BJ (cell line): ENCODE measurements at places on chromosomes 3 and 15.

DNA sequence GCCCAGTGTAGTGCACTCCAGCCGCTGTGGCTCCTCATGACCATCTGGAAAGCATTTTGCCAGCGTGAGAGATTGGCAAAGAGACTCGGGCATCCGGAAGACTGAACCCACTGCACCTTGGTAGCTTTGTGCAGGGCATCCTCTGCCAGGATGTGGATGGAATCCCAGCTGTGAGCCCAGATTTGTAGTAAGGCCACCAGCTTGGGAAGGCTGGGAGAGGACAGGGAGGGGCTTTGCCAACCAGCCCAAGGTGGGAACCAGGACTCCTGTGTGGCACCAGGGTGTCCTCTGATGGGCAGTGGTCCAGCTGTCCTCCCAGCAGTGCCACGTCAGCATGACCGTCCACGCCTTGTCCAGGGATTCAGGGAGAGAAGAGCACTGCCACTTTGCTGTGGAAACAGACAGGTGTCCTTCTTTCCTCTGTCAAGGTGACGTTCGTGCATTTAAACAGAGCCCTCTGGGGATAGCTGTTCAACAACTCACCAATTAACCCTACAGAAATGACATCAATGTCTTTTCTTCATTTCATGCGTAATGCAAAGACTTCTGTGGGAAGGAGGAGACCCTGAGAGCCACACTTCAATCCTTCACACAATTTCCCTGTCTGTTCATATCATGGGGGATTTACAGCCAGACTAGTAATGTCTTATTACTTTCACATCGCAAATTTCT lies 19.1 kb downstream of the KLF15 start:
- DNase-seq: no peak

DNA sequence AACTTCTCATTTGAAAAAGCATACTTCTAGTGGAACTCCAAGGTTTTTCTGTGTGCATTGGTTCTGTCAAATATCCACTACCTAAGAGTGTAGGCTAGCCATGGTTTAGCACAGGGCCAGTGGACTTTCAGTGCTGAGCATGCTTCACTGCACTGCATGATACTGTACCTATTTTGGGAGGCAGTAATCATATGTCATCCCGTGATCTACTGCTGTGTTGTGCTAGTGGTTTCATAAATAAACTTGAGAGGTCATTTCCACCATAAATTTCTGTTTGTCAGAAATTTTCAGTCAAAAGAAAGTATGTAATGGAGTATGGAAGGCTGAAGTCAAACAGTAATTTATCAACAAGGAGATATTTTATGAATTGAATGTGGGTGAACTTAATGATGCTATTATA lies 203.6 kb downstream of the ROBO1 start:
- no peak for DNase-seq

DNA sequence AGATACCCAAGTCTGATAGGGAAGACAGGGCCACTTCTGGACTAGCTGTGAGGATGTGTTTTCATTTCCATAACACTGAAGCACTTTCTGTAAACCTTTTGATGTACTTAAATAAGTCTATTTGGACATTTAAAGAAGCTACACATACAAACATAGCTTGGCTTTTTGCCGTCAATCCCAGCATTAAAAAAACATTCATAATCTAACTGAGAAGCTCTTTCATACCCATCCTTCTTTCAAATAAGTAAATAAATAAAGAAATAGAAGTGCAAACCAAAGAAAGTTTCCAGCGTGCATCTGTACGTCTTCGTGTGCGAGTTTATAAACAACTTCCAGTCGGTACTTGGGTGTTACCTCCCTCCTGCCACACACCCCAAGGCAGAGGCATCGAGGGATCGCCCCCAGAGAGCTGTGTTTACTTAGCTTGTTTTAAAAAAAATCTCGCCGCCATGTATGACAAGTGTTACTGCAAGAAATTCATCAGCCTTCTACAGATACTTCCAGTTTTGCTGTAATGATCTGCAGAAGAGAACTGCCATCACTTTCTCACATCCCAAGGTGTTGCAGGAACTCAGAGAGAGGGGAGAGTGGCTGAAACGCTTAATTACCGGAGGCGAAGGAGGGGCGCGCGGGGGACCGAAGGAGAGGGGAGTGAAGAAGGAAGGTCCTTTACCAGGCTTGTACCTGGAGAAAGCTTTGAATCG lies 9.0 kb upstream of the MEIS2 start:
- DNase-seq: no peak

DNA sequence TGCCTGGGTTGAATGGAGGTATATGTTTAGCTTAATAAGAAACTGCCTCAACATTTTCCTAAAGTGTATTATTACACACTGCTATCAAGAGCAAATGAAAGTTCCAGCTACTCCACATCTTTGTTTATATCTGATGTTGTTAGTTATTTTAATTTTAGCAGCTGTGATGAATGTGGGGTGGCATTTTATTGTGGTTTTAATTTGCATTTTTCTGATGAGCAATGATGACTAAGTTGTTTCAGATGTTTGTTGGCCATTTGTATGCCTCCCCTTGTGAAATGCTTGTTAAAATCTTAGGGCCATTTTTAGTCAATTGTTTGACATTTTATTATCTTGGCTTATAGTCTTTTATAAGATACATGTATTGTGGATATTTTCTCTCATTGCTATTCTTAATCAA lies 260.4 kb upstream of the SLCO3A1 start:
- no peak for DNase-seq

GRCh38 chr3:185280572-185281365 lies 26.9 kb upstream of the EHHADH start:
- DNase-seq: no peak

DNA sequence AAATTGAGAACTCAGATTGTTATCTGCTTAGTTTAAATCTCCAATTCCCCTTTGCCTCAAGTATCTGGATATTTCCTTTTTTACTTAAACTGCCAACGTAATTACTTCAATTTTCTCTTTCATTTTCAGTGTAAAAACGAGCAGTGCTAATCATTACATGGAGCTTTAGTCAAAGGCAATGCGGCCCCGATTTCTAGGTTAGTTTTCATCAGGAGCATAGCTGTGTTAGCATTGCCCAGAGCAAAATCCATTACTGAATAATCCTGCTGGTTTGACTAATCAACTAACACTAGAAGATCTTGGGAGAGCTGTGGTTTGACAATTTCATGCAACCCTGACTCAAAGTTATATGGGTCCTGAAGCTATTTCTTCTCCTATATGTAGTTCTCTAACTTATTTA lies 46.2 kb downstream of the ZPLD1 start:
- no peak for DNase-seq

- no peak for DNase-seq
Measured at GRCh38 chr15:70339571-70340493, 242.1 kb upstream of the TLE3 start.

DNA sequence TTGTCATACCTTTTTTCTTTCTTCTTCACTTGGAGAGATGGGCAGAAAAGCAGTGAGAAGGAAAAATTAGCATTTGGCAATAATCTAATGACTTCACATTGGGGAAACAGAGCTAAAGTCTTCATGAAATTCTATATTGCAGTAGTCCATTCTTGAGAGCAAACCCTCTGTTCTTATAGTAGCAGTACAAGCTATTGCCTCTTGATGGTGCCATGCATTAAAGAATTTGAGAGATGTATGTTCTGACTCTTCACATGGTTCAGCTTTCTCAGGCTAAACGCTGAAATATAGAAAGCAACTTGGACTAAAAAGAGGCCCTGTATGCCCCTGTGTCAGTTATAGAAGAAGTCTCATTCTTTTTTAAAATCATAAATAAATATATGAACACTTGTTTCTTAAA lies 36.0 kb downstream of the PHLDB2 start:
- no peak for DNase-seq

DNA sequence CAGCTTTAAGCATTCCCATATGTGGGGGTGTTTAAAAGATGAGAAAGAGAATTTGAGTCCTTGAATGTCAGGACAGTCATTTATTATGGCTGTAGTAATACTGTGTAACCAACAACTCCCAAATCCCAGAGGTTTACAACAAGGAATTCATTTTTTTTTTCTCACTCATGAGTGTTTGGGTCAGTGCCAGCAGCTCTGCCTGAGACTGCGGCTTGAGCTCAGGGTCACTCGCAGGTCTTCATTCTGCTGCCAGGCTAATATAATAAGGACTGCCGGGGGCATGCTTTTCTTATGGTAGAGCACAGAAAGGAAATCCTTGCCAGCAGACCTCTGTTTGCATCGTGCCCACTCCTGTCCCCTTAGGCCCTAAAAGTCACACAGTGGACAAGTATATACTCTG lies 277.9 kb upstream of the LMCD1 start:
- DNase-seq: no peak

DNA sequence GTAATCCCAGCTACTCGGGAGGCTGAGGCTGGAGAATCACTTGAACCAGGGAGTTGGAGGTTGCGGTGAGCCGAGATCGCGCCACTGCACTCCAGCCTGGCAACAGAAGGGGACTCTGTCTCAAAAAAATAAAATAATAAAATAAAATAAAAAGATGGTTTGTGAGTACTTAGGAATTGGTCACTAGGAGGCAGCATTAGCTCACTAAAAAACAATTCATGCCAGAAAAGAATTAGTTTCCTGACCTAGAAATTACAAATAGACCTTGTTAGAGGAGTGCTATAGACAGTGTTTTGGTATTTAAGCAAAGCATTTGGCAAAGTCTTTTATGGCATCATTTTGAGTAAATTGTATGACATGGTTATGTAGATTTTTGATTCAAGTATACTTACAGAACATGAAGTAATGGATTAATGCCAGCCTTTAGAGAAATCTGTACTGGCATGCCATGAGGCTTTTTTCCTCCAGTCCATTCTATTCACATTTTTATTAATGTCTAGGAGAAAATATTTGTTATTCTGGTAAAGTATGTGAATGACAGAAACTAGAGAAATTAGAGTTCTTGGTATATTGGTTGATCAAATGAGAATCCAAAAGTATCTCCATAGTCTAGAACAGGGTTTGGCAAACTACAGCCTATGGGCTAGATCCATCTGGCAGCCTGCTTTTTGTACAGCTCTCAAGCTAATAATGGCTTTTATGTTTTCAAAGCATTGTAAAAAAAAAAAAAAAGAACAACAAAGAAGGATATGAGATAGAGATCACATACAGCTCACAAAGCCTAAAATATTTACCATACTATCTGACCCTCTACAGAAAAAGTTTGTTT lies 81.6 kb downstream of the LRRC49 start:
- DNase-seq: peak; percentile 24

- no peak for DNase-seq
Measured at GRCh38 chr3:61665987-61666386, 104.6 kb downstream of the PTPRG start.

DNA sequence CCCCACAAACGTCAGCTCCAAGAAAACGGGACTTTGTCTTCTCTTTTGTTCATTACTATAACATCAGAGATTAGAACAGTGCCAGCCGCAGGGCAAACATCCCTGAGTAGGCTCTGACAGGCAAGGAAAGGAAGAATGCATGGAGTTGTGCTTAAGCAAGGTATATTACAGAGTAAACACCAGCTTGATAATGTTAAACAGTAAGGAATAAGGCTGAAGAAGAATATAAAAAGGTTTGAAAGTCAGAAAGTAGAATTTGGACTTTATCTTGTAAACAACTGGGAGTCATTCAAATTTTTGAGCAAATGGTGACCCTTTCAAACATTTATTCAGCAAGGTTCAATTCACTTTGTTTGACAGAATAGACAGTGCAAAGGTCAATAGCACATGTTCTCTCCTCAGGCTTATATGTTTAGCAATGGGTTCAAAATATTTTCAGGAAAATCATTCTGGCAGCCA lies 11.0 kb downstream of the GABPB1 start:
- DNase-seq: no peak

- no peak for DNase-seq
Measured at GRCh38 chr15:52445553-52445952, 83.1 kb downstream of the MYO5A start.

DNA sequence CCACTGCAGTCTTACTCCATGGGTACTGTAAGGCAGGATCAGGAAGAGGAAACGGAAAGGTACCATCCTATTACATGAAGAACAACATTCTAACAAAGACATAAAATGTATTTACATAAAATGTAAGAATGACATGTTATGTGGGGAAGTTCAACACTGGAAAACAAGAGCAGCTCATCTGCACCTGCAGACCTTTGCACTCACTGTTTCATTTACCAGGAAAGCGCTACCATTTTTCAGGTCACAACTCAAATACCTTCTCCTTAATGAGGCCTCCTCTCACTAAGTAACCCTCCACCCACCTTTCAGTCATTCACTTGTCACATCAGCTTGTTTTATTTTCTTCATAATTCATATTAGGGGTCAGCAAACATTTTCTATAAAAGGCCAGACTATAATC lies 2.6 kb downstream of the TMCC1 start:
- no peak for DNase-seq

DNA sequence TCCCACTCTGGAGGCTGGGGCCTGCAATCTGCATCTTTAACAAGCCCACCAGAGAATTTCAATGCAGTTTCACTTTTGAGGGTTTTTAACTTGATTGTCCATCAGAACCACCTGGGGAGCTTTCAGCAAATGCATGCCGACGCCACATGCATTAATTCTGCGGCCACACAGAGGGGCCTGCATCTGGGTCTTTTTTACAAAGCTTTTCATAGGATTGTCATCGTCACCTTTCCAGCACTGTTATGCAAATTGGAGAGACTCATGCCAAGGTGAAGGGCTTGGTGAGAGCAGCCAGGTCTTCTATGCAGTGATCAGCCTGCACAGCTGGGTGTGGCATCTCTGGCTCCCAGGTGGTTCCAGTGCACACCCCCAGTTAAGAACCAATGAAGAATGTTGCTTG lies 143.0 kb upstream of the CTDSPL start:
- no peak for DNase-seq

GRCh38 chr15:63476229-63476632 lies 28.2 kb upstream of the USP3 start:
- peak; percentile 87 for DNase-seq

DNA sequence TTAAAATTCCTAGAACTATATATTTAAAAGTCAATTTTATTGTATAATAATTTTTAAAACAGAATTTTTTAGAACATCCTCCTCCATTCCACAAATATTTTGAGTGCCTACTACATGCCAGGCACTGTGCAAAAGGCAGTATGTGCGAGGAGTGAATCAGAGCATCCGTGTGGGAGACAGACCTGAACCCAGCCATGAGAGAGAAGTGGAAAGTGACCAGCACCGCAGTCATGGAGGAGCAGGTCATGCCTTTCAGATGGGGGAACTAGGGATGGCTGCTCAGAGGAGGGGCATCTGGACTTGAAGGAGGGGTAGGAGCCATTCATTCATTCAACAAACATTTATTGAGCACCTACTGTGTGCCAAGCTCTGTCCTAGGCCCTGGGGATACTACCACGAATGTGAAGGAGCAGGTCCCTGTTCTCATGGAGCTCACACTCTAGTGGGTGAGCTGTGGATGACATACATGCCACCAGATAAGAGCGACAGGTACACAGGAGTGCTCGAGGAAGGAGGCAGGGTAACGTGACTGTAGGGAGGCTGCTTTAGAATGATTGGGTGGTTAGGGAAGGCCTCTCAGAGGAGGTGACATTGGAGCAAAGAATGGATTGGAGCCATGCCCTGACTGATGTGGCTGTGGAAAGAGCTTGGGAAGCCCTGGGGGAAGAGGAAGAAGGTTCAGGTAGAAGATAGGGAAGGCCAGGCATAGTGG lies 3.1 kb upstream of the CHRNA3 start:
- DNase-seq: no peak
